ENCODE measurements at places on chromosomes 2 and 18. TPM values are rescaled to one million over a fixed set of nuclear protein-coding genes. Genes with fewer than 3 reads are reported as not detected.

TUBA3E gene
- total RNA-seq = not detected

PROC gene
- 0.26 TPM for total RNA-seq

RAB6C gene
- total RNA-seq = not detected

TUBA4B gene
- not detected for total RNA-seq

ILKAP gene
- 22.8 TPM for total RNA-seq

CD207 gene
- total RNA-seq = not detected

DIS3L2 gene
- 14.7 TPM for total RNA-seq

CHRNG gene
- not detected for total RNA-seq

FBXO15 gene
- total RNA-seq = 0.73 TPM

G6PC2 gene
- not detected for total RNA-seq

KRTCAP3 gene
- total RNA-seq = 0.39 TPM

SLC23A3 gene
- total RNA-seq = 8.1 TPM

ITGB6 gene
- 0.40 TPM for total RNA-seq

XDH gene
- total RNA-seq = 2.7 TPM

CLEC4F gene
- total RNA-seq = not detected

KIF3C gene
- 19.2 TPM for total RNA-seq

KCNE4 gene
- total RNA-seq = 37.7 TPM

CROCC2 gene
- total RNA-seq = 0.13 TPM

INPP5D gene
- 0.59 TPM for total RNA-seq

CAB39 gene
- total RNA-seq = 69.3 TPM

ADGRF3 gene
- 0.20 TPM for total RNA-seq

SLC11A1 gene
- total RNA-seq = 0.13 TPM

KLHL14 gene
- not detected for total RNA-seq

PRKCE gene
- total RNA-seq = 12.2 TPM

FTCDNL1 gene
- total RNA-seq = 0.59 TPM

ITGA4 gene
- total RNA-seq = 53.7 TPM

CD226 gene
- 0.69 TPM for total RNA-seq

FAM124B gene
- total RNA-seq = 0.33 TPM

PID1 gene
- total RNA-seq = 48.6 TPM

DSG2 gene
- total RNA-seq = 5.2 TPM
